ENCODE measurements at places on chromosomes 7 and 10.

- DNase-seq, result no peak
These were observed 211.7 kb upstream of the NFE2L3 start for GRCh38 chr7:25940086-25940906.

- no peak for DNase-seq
These were observed 5.9 kb upstream of the ANKRD7 start for GRCh38 chr7:118218413-118219156.

DNA sequence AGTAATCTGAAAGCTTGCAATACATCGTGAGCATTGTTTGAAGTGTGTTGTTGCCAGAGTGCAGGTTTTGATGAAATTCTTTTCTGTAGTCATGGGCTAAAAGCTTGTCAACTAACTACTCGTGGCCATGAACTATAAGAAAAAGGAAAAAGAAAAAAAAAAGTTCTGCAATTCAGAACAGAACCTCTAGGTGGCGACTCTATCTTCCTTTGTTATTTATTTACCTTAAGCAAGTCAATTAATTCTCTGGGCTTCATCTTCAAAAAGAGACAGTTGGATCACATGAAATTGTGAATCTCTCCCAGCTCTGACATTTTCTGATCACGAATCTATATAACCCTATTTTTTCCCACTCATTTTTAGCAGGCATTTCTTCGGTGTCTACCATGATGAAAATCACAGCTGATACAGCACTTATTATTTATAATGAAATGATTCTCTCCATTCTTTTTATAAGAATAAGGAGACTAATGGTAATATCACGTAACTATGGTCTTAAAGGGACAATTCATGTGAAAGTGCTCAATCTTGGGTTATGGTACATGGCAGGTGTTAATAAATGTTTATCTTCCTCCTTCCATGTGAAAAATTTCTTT is 18.8 kb downstream of the TMEM196 start:
- DNase-seq, result no peak

DNA sequence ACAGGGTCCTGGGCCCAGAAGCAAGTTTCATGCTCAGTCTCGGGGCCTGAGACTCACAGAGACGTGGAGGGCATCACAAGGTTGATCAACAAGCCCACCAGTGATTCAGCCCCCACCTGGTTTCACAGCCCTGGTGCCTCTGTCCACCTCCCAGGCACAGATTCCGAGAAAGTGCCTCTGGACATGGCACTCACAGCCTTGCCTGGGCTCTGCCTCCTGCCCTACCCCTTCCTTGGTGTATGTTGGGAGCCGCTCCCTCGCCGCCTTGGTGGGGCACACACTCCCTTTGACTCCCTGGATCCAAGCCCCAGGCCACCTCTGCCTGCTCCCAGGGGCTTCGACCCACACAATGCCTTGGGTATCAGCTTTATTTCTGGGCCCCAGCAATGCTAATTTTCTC is 200.8 kb upstream of the PPP2R2D start:
- DNase-seq, result no peak

- DNase-seq, result no peak
These were observed 67.3 kb downstream of the ANKIB1 start for GRCh38 chr7:92313055-92313454.

GRCh38 chr7:120218712-120219111 is 54.3 kb upstream of the KCND2 start:
- DNase-seq, result no peak

- no peak for DNase-seq
These were observed 346.5 kb downstream of the TYW1 start for GRCh38 chr7:67343114-67343513.

DNA sequence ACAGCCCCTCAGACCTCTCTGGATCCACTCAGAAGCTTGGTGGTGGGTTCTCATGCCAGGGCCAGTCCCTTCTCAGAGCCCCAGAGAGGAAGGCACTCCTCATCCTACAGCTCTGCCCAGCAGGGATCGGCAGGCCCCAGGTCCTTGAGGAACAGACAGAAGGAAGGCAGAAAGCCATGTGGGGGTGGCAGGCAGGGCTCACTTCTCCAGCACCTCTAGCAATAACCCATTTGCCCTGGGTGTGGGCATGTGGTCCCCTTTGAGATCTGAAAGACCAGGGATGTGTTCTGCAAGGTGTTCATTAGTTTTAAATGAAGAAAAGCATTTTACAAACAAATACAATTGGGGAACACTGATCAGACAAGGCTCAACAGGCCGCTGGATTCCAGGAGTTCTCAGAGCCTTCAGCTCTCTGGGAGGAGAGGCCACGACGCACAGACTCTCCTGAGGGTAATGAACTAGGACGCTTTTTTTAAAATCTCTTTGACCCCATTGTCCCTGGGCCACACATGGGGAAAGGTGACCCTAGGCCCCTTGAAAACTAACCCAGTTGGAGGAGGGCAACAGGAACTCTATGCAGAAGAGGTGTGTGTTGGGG is 40.6 kb downstream of the LDB3 start:
- no peak for DNase-seq

- no peak for DNase-seq
These were observed 711.5 kb upstream of the C7orf33 start for GRCh38 chr7:147878912-147879661.

GRCh38 chr10:87546971-87547413 is 42.3 kb downstream of the MINPP1 start:
- no peak for DNase-seq

DNA sequence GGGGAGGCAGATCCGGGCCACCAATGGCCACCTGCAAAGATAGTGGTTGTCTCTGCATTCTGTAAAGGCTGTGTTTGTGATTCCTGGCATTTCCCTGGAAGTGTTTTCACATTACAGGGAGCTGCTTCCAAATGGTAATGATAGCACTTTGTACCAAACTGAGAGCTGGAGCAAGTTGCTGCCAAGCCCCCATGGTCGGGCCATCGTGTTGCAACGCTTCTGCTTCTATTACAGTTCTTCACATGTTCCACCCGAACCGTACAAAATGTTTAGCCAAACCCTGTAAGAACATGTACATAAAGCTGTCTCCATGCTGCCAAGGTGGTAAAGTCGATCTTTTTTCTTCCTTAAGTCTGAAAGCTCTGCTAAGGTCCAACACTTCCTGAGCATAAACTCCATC is 397.7 kb upstream of the NFE2L3 start:
- no peak for DNase-seq

GRCh38 chr7:15685358-15686294 is 857 bp downstream of the MEOX2 start:
- no peak for DNase-seq

- no peak for DNase-seq
These were observed 691 bp upstream of the PPA1 start for GRCh38 chr10:70233939-70234300.

GRCh38 chr7:1073142-1073977 is 14.6 kb upstream of the GPER1 start:
- DNase-seq, result no peak

DNA sequence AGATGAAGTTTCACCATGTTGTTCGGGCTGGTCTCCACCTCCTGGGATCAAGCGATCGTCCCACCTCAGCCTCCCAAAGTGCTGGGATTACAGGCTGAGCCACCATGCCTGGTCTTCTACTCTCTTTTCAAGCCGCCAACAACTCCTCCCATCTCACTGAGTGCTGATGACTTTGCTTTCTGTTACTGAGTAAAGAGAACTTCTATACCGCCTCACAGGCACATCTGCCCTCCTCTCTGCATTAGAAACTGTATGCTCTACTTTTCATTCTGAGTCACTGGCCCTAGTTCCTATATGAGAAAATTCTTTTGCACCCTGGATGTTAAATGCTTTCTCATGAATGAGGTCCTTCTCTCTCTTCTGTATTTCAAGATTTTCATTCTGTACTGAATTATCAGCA is 2.2 kb upstream of the ZNF239 start:
- no peak for DNase-seq

DNA sequence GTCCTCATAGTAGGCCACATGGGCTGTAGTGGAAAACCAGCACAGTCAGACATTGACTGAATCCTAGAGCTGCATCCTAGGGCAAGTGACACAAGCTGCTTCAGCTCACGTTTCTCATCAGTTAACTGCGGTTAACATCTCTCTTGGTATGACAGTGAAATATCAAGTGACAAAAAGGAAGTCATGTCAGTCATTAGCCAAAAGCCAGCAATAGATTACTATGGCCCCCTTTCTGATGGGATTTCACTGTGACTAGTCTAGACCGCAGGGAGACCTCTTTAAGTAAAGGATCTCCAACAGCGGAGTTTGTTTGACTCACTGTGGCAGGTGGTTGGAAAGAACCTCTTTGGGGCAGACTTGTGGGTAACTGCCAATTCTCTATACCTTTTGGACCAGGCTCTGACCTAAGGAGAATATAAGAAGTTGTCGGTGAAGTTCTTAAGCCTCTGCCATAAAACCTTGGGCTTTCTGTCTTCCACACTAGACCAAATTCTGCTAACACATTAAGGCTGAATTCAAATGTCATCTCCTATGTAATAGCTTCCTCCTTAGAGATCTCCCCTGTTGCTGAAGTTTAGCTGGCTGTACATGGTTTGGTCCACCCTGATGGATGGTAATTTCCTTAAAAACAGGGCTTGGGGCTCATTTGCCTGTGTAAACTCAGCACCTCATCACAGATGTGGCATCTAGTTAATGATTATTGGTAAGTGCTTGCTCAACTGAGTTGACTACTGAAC is 115.3 kb downstream of the SGMS1 start:
- DNase-seq, result no peak

GRCh38 chr7:30196408-30196807 is 61.6 kb downstream of the MTURN start:
- DNase-seq, result no peak

- DNase-seq, result no peak
These were observed 92.9 kb upstream of the DUSP5 start for GRCh38 chr10:110404825-110405224.

DNA sequence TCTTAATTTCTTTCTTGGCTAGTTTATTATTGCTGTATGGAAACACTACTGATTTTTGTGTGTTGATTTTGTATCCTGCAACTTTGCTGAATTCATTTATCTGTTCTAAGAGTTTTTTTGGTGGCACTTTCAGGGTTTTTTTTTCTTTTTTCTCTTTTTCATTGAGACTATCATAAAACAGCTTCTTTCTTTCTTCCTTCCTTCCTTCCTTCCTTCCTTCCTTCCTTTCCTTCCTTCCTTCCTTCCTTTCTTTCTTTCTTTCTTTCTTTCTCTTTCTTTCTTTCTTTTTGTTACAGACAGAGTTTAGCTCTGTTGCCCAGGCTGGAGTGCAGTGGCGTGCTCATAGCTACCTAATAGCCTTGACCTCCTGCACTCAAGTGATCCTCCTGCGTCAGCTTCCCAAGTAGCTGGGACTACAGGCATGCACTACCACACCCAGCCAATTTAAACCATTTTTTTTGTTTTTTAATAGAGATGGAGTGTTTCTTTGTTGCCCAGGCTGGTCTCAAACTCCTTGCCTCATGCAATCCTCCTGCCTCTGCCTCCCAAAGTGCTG is 72.3 kb downstream of the ZNF503 start:
- DNase-seq, result no peak

GRCh38 chr10:132500781-132501415 is 36.7 kb upstream of the INPP5A start:
- DNase-seq, result no peak

DNA sequence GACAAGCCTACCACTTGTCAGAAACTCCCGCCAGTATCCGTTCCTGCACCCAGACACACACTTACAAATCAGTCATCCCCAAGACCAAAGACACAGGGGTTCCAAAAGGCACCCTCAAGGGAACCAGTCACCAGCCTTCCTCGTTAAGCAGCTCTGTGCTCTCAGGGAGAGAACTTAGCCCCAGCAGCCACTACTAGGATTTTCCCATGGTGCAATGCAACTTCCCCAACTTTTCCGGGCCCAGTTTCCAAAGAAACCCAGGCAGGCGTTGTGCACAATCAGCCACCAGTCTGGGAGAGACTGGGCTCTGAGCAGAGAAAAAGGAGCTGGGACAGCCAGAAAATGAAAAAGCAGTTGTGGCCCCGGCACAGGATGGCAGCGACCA is 1.2 kb downstream of the DLG5 start:
- DNase-seq, result no peak

DNA sequence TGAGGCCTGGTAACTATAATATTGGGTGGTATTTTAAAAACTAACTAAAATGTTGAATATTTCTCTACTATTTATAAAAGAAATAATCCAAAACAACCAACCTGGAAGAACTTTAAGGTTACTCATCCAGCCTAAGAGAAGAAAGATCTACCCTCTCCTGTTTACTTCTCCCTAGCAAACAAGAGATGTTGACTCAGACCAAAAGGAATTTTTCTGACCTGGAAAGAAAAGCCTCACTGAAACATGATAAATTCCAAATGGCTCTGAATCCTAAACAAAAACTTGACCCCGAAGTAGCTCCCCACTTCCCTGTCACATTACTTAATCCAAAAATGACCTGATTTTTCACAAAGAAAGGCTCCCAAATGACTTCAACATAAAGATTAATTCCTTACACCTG is 101.2 kb downstream of the PARD3 start:
- DNase-seq, result no peak

- DNase-seq, result no peak
These were observed 255.3 kb downstream of the HGF start for GRCh38 chr7:81514546-81514945.

DNA sequence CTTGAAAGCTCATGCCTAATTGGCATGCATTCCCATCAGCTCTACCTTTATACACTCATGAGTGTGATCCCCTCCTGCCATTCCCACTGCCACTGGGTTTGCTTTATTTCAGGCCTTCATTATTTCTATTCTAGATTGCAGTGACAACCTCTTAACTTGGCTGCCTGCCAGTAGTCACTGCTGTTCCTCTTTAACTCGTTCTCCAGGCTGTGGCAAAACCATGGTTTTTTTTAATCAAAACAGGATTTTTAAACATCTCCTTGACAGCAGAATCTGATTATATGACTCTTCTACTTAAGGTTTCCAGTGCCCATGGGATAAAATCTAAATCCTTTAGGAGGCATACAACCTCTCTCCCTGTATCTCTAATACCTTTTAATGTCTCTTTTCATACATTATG is 223.7 kb upstream of the PCDH15 start:
- DNase-seq, result peak; percentile 14

DNA sequence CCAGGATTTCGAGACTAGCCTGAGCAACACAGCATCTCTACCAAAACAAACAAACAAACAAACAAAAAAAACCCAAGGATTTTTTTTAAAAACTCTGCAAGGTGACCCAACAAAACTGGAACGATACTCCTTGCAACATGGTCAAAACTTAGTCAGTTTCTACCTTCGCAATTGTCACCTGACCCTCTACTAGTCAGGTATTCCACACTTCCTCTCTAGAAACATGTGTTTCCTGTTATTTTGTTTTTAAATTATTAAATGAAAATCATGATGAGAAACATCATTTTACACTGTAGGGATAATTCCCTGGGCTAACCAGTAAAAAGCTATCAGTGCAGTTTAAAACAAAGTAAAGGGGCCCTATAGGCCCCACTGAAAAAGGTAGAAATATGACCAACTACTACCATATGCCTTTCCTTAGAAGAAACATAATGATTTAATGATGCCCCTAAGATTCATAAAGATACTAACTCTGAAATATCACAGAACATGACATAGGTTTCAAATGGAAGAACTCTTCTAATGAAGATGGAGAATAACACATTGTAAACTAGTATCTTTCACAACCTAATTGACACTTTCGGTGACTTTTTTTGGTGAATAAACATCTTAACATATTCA is 8.7 kb downstream of the BRAF start:
- no peak for DNase-seq

GRCh38 chr7:151178236-151178635 is 8.8 kb downstream of the ASB10 start:
- no peak for DNase-seq
